ENCODE measurements at places on chromosomes 4 and X. TPM values are rescaled to one million over a fixed set of nuclear protein-coding genes. Genes with fewer than 3 reads are reported as not detected.

The CHRNA9 gene
- total RNA-seq: not detected

The CLCN5 gene
- total RNA-seq: 2.8 TPM

The BRCC3 gene
- total RNA-seq: 9.6 TPM

The FAM47A gene
- total RNA-seq: not detected

The NAA11 gene
- not detected for total RNA-seq

The EPHA5 gene
- total RNA-seq: not detected

The SOD3 gene
- not detected for total RNA-seq

The DTHD1 gene
- total RNA-seq: not detected

The BANK1 gene
- 0.16 TPM for total RNA-seq

The PCYT1B gene
- 7.2 TPM for total RNA-seq

The SPARCL1 gene
- total RNA-seq: not detected

The MAGEE1 gene
- total RNA-seq: 2.8 TPM

The PLAC8 gene
- total RNA-seq: 0.15 TPM

The NRK gene
- 0.23 TPM for total RNA-seq

The DDX53 gene
- total RNA-seq: not detected

The RRH gene
- not detected for total RNA-seq

The MAGEA6 gene
- not detected for total RNA-seq

The MAGEB2 gene
- total RNA-seq: not detected

The OPHN1 gene
- total RNA-seq: 2.5 TPM

The PRRG1 gene
- 12.5 TPM for total RNA-seq

The SSX5 gene
- not detected for total RNA-seq

The CABS1 gene
- not detected for total RNA-seq

The RAI2 gene
- total RNA-seq: not detected

The PABPC1L2B gene
- not detected for total RNA-seq

The SEPSECS gene
- 13.4 TPM for total RNA-seq

The CAPN6 gene
- not detected for total RNA-seq

The SPANXA2 gene
- total RNA-seq: not detected

The ANOS1 gene
- total RNA-seq: 16.6 TPM

The NDP gene
- not detected for total RNA-seq

The GAGE13 gene
- total RNA-seq: not detected

The CT83 gene
- not detected for total RNA-seq

The GPAT3 gene
- total RNA-seq: 1.4 TPM

The TACR3 gene
- not detected for total RNA-seq

The GAGE1 gene
- total RNA-seq: not detected

The ANK2 gene
- 3.5 TPM for total RNA-seq

The TBX22 gene
- not detected for total RNA-seq

The SLC34A2 gene
- not detected for total RNA-seq

The PTCHD1 gene
- not detected for total RNA-seq

The DNASE1L1 gene
- total RNA-seq: 19.0 TPM

The CDKL5 gene
- total RNA-seq: 0.84 TPM

The FAT4 gene
- total RNA-seq: 0.65 TPM

The WDR17 gene
- total RNA-seq: 1.4 TPM

The FRG1 gene
- 36.2 TPM for total RNA-seq

The CXCL10 gene
- 0.30 TPM for total RNA-seq

The VSIG1 gene
- 0.70 TPM for total RNA-seq

The TSPYL2 gene
- 13.1 TPM for total RNA-seq

Data from hair follicular keratinocyte (primary cell).